D721Med (cell line): ENCODE measurements at places on chromosomes 12 and 14.

- DNase-seq: no peak
Observed at GRCh38 chr12:8590842-8591545, 21.7 kb downstream of the AICDA start.

- no peak for DNase-seq
Observed at GRCh38 chr12:116065606-116066005, 211.9 kb downstream of the MED13L start.

GRCh38 chr12:122491991-122492390 is 8.7 kb downstream of the ZCCHC8 start:
- no peak for DNase-seq

DNA sequence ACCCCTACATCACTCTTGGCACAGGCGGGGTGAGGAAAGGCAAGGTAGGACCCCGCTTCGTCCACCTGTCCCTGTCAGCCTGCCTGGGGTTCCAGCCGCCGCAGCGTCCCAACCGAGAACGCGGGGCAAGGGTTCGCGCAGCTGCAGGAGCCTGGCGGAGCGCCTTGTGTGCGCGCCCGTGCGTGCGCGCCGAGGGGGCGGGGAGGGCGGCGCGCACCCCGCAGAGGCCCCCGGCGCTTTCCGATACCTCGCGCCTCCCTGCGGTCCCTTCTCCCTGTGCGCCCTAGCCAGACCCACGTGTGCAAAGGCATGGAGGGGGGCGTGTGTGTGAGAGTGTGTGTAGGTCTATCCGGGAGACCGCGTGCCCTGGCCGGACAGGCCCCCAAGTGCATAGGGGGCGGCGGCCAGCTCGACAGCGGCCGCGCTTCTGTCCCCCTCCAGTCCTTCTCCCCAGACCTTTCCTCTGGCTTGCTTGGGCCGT is 122.4 kb downstream of the TSPAN9 start:
- DNase-seq: no peak

DNA sequence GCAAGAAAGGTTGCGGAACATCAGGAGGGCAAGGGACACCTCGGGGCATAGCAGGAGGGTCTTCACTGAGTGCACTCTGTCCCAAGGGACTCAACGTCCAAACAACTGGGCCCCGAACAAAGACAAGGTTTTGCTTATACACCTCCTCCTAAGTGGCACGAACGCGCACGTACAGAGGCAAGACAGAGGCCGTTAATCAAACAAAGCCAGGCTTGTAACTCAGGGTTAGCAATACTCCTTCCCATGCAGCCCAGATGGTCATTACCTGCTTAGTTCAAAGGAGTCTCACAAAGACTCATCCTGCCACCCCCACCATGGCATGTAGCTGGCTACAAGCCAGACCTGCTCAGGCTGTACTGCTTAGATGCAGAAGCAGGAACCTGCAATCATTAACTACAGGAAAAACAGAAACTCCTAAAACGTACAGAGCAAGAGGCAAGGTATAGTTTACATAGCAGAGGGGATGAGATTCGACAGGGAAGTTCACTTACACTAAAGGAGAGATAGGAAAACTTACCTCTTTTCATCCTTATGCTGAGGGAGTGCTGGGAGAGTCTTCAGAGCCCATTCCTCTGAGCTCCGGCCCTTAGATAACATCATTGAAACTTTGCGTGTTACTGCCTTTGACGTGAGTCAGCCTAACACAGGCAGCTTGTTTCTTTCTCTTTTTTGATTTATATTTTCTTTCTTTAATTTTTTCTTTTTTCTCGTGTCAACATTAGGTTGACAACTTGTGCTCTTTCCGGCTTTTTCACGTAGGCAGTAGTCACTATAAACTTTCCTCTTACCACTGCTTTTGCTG is 1319.1 kb downstream of the TMEM121 start:
- DNase-seq: no peak

DNA sequence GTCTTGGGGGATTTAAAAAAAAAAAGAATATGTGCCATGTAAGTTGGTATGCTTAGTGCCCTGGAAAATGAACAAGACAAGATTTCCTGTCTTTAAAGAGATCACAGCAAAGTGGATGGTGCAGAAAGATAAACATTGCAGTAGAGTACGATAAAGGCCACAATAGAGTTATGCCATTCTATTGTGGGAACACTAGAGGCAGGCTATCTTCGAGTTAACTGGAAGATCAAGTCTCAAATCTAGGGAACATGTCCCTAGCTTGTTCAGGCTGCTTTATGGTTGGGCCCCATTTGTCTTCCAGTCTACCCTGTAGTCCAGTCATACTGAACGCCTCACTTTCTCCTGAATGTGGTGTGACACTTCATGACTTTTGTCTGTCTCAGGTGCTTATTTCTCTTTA is 18.7 kb upstream of the CCT2 start:
- no peak for DNase-seq

- no peak for DNase-seq
Observed at GRCh38 chr12:109549613-109550270, 23.6 kb downstream of the MMAB start.

DNA sequence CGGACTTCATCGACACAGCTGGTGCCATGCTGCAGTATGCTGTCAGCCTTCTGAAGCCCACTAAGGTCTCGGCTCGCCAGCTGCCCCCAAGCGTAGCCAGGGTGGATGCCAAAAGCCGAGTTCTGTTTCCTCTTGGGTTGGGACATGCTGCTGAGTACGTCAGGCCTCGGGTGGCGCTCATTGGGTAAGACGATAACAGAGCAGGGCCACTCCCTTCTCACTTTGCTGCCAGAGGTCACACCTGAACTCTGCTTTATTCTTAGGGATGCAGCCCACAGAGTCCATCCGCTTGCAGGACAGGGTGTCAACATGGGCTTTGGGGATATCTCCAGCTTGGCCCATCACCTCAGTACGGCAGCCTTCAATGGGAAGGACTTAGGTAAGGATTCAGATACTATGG is 11.1 kb downstream of the COQ6 start:
- DNase-seq: no peak

DNA sequence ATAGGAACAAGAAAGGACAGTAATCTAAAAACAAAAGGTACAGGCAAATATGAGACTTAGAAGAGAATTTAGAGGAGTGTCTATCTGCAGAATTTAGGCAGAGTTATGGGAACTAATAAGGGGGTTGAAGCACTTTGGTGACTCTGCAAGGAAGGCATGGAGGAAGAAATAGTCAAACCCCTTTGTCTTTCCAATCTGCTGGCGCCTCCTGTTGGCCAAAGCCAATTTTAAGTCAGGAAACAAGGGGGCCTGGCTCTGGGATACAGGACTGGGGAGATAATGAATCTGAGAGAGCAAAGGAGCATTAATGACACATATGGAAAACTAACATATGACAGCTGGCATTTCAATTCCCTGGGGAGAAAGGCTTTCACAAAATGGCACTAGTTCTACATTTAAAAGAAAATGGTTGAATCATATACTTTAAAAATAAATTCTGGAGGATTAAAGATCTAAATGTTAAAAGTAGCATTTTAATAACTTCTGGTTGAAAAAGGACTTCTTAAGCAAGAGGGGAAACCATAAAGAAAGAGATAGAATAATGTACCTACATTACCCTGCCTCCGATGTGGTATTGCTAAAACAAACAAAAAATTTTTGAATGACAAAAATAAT is 48.5 kb upstream of the CSRP2 start:
- DNase-seq: no peak

- DNase-seq: no peak
Observed at GRCh38 chr14:32722631-32723183, 216.0 kb upstream of the NPAS3 start.

GRCh38 chr12:53345486-53346188 is 9.5 kb upstream of the SP7 start:
- DNase-seq: no peak

- DNase-seq: no peak
Observed at GRCh38 chr12:105322070-105322469, 8.4 kb upstream of the C12orf75 start.

DNA sequence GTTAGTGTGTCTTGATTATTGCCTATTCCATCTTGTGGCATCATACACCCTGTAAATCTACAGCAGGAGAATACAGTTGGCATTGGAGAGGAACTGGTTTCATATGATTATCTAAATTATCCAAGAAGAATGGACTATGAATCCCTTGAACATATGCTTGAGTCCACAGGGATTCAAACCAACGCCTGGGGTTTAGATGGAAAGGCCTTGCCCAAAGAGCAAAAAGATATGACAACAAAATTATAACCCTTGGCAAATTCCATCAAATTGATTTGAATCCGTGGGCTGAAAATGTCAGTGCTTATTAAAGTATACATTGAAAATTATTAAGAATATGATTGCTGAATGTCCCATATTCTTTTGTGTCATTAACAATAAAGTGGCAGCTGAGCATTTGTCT is 108.2 kb downstream of the PDE3A start:
- no peak for DNase-seq

DNA sequence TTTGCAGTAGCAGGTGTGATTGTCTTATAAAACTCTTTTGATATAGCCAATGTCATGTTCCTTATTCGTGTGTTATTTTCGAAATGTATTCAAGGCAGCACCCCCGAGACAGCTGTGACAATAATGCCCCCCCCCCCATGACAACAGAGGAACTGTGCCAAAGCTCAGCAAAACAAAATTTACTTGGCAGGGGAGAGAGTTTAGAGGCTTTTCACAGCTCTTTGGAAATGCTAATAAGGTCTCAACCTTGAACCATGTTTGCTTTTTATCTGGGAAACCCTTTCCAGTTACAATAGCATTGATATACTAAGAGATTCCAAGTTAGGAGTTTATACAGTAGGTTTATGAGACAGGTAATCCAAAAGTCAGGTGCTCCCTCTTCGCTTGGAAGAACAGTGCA is 56.4 kb upstream of the USP44 start:
- no peak for DNase-seq

DNA sequence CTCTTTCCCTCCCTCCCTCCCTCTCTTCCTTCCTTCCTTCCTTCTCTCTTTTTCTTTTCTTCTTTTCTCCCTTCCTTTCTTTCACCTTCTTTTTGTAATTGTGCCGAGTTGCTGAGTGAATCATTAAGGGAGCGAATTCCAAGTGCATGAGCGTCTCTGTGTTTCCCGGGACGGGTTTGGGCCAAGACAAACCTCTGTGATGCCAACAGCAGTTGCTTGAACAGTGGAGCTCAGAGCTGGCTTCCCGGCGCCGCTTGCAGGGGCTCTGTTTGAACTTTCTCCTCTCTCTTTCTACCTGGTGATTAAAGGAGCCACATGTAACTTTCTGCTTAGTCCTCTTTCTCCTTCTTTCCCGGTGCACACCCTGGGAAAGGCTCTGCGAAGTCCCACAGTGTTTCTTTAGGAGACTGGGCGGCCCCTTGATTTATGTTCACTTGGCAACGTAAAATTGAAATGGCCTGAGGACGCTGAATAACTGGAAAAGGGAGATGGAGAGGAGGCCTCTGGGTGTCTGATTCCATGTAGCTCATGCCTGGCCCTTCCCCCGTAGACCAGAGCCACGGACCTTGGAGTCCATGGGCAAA is 33.7 kb upstream of the MAP1LC3B2 start:
- no peak for DNase-seq

DNA sequence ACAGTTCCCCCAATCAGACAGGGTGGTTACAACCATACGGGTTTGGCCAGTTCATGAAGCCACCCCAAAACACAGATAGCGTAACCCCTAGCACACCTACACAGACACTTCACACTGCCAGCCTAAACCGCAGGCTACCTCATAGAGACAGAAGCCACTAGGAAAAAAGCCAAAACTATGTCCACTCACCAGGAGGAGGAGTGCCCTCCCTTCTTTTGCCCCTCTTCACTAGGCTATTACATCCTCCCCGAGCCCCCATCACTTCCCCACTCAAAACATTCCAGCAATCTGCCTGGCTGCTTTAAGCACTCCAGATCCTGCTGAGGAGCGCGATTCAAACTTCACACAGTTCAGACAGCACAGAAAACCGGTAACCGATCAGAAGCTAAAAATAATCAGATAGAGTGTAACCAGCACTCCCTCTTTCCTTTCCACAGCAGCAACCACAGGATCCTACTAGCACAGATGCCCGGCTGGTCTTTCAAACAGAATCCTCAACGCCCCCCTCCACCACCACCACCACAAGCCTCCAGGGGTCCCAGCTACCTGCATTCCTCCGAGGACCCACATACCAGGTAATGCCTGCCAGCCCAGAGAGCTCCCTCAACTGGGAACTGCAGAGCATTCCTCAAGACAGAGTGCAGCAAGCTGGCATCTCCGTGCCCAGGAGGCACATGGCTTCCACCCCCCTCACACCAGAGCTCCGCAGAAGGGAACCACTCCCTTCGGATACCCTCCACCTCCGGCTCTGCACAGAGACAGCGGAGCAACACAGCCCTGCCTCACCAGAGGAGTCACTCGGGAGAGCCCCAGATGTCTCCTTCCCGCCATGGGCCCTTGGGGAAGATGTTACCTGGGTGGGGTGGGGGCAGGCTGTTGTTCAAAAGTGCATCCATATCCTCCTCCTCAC is 1.5 kb downstream of the CHD4 start:
- no peak for DNase-seq

DNA sequence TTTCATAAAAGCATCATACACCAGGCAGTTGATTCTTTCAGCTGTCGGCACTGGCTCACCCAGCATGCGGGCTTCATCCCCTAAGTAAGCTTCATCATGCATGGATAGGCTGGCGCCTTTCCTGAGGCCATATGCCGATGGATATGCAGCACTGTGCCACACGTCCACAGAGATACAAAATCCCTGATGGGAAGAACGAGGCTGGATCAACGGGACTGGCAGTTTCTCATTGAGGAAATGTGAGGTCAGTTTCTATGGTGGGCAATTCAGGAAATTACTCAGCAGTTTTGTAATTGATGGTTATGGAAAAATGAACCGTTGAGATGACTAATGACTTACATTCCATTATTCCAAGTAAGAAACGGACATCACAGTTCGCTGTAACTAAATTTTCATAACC is 453.8 kb downstream of the TMEM121 start:
- no peak for DNase-seq

DNA sequence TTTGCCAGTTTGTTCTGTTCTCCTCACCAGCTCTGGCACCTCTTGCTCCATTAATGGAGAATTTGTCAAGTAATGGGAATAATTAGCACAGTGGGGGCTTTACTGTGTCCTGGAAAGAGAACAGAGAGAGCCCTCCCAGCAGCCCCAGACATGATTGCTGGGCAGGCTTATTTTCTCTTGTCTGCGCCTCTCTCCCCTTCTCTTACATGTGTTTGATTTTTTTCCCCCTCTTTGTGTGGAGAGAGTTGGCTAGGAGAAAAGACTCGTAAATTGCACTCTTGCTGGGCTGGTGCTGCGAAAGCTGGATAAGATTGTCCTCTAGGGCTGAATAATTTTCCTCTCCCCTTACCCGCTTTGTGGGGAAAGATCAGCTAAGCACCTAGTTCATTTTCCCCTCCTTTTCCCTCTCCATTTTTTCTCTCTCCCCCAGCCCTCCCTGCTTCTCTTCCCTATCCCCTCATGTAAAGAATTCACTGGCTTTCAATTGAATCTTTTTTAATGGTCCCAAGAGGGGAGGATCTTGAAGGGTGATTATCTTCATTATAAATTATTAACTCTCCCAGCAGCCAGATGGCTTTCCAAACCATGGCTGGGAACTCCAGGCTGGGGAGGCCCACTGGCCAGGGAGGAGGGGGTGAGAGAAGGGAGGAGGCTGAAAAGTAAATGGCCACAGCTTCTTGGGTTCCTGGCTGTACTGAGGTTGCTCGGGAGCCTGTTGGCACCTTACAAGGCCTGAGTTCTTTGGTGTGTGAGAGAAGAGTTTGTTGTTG is 62.2 kb downstream of the NRXN3 start:
- DNase-seq: no peak

GRCh38 chr12:89179983-89180382 is 172.3 kb downstream of the DUSP6 start:
- DNase-seq: no peak
